ENCODE measurements at places on chromosomes 4 and X. TPM values are rescaled to one million over a fixed set of nuclear protein-coding genes. Genes with fewer than 3 reads are reported as not detected.

The SPIN2B gene
- 5.1 TPM for total RNA-seq

The C4orf50 gene
- total RNA-seq: 0.07 TPM

The CSAG1 gene
- total RNA-seq: not detected

DNA sequence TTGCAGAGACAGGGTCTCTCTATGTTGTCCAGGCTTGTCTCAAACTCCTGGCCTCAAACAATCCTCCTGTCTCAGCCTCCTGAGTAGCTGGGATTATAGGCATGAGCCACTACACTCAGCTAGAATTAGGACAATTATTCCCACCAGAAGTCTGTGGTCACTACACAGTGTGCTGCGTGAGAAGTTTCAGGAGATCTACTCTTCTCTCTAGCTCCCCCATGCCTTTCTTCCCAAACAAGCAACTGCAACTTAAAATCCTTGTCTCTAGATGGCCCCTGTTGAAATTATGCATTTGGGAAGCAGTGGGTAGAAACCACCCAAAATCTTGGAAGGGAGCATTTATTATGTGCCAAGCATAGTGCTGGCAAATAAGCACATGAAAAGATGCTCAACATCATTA lies 21.1 kb upstream of the MAP7D3 start:
- DNase-seq: no peak
- H3K4me3 ChIP-seq: no peak overlapping the region
- peaks cover 4% of the 10 kb centered on the region for H3K4me1 ChIP-seq
- H3K27ac ChIP-seq: no peak overlapping the region

- H3K27me3 ChIP-seq: peaks cover 12% of the 10 kb centered on the region
- peaks cover 3% of the 10 kb centered on the region for H3K36me3 ChIP-seq
- peak; percentile 11 for DNase-seq
- H3K4me1 ChIP-seq: no peaks in the 10 kb centered on the region
Measured at GRCh38 chr4:72966652-72967051, 102.9 kb downstream of the COX18 start.

DNA sequence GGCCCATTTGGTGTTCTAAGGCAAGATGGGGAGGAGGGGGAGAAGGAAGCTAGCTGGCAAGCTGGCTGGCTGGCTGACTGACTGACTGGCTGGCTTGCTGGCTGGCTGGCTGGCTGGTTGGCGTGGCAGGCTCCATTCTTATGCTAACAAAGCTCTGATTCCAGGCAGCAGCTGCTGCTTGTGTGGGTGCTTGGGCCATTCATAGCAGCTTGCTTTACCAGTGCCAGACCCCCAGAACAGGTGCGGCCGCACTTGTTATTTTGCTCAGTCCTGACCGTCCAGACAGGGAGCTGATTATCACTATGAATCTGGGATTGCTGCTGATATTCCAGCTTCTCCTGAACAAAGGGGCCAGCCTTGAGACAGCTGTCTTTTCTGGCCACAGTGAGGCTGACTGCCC lies 131.2 kb upstream of the PAK3 start:
- H3K4me3 ChIP-seq: no peak overlapping the region
- no peaks in the 10 kb centered on the region for H3K36me3 ChIP-seq
- no peak for DNase-seq
- no peak overlapping the region for H3K27ac ChIP-seq

DNA sequence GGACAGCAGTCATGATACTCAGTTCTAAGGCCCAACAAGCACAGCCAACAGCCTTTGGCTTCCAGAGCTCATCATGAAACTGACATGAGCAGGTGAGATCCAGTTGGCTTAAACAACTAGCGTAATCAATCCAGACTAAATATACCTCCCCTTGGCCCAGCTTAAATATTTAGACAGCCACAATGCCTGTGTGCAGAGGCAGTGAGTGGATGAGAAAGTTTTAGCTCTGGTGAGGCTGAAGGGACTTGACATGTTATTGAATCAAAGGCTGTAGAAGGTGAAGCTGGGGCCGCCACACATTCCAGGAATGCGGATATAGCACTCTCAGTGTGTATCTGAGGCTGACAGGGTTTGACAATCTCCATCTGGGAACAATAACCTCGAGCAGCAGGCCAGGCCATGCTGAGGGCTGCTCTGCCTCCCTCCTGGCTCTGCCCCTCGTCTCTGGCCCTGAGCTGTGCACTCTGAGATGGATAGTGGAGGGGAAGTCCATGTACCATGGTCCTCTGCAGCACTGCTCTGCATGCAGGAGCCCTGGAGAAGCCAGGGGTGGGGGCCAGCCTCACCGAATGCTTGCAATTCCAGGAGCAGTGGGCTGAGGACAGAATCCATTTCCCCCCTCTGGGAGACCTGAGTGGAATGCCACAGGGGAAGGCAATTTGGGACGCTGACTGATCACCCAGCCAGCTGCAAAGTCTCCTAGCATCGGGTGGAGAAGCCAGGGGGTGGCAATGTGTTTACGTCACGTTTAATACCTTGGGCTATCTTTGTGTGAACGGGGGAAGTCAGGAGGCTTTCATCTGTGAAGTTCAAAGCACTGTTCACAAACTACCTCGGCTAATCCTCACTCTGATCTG lies 37.3 kb upstream of the RASL11B start:
- no peak for DNase-seq
- H3K27ac ChIP-seq: peak overlapping the region; percentile 14
- no peaks in the 10 kb centered on the region for H3K27me3 ChIP-seq
- no peak overlapping the region for H3K4me3 ChIP-seq

DNA sequence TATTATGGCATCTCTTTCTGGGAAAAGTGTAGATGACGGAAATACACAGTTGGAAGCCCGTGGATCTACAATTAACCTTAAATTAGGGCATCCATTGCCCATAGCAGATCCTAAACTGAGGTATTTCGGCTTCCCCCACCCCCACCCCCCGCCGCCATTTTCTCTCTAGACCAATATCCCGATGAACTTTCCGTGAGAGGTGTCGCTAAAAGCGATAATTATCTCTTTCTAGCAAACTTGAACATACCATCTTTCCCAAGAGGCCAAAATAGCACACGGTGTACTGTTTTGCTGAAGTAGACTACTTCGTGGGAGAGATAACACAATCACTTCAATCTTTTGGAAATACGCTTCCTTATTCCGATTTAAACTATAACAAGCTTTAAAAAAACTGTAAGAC lies 554 bp downstream of the KLHL15 start:
- peak overlapping the region; percentile 93 for H3K27ac ChIP-seq
- no peak for DNase-seq
- peaks cover 7% of the 10 kb centered on the region for H3K36me3 ChIP-seq
- peak overlapping the region; percentile 84 for H3K4me3 ChIP-seq

- no peaks in the 10 kb centered on the region for H3K27me3 ChIP-seq
- H3K4me3 ChIP-seq: no peak overlapping the region
- no peaks in the 10 kb centered on the region for H3K36me3 ChIP-seq
- no peak overlapping the region for H3K27ac ChIP-seq
Measured at GRCh38 chr4:180598281-180598680, 1644.9 kb upstream of the TENM3 start.

- no peak for DNase-seq
- H3K4me3 ChIP-seq: peak within 1 kb of the TSS; percentile 71
- no peak within 1 kb of the TSS for H3K27ac ChIP-seq
Measured at GRCh38 chrX:120310861-120311726, at the start of gene TMEM255A. TSS of gene TMEM255A (minus strand) at chrX:120311461. CDS start at chrX:120311309, 152 bp downstream.

GRCh38 chr4:176874721-176875445 lies 82.2 kb upstream of the VEGFC start:
- H3K4me1 ChIP-seq: no peaks in the 10 kb centered on the region
- no peaks in the 10 kb centered on the region for H3K36me3 ChIP-seq
- H3K27ac ChIP-seq: no peak overlapping the region
- no peak overlapping the region for H3K4me3 ChIP-seq
- no peaks in the 10 kb centered on the region for H3K27me3 ChIP-seq

GRCh38 chr4:76363556-76364290 lies 57.2 kb downstream of the STBD1 start:
- H3K4me3 ChIP-seq: no peak overlapping the region
- no peak for DNase-seq
- peaks cover 7% of the 10 kb centered on the region for H3K36me3 ChIP-seq

- H3K27ac ChIP-seq: no peak overlapping the region
- H3K4me1 ChIP-seq: no peaks in the 10 kb centered on the region
- DNase-seq: no peak
- no peaks in the 10 kb centered on the region for H3K36me3 ChIP-seq
- peaks cover 3% of the 10 kb centered on the region for H3K27me3 ChIP-seq
Measured at GRCh38 chrX:108270739-108271396, 167.4 kb downstream of the COL4A6 start.

DNA sequence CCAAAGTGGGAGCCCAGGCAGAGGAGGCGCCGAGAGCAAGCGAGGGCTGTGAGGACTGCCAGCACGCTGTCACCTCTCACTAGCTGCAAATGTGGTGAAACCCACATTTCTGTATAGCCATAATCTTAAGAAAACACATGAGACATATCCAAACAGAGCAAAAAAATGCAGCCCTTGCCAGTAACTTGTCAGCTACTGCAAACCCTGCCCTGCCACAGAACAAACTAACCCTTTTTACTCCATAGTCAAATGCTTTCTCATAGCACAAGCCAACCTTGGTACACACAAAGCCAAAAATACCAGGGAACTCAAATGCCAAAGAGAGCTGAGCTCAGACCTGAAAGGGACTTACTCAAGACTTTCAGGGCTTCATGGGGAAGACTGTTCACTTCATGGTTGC lies 14.9 kb upstream of the NXF3 start:
- no peaks in the 10 kb centered on the region for H3K4me1 ChIP-seq
- H3K27ac ChIP-seq: no peak overlapping the region
- no peaks in the 10 kb centered on the region for H3K36me3 ChIP-seq
- no peak overlapping the region for H3K4me3 ChIP-seq

GRCh38 chr4:152229782-152230289 lies 306.1 kb downstream of the FBXW7 start:
- no peak overlapping the region for H3K4me3 ChIP-seq
- no peaks in the 10 kb centered on the region for H3K4me1 ChIP-seq
- no peaks in the 10 kb centered on the region for H3K36me3 ChIP-seq
- no peak for DNase-seq
- no peak overlapping the region for H3K27ac ChIP-seq

- no peaks in the 10 kb centered on the region for H3K36me3 ChIP-seq
- no peak for DNase-seq
- peaks cover 2% of the 10 kb centered on the region for H3K4me1 ChIP-seq
Measured at GRCh38 chr4:47690611-47691010, 147.3 kb downstream of the CORIN start.

DNA sequence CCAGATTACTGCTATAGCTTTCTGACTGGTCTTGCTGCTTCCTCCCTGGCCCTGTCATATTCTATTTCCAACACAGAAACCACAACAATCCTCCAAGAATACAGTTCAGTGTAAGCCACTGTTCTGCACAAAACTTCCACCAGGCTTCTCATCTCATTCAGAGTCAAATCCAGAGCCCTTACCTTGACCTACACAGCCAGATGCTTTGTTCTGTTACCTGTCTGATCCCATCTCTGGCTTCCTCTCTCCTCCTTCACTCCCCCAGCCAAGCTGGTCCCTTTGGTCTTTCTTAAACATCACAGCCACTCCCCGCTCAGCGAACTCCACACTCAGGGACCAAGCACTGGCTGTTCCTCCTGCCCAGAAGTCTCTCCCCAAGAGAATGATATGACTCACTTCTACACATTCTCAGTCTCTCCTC lies 84.8 kb upstream of the BMP2K start:
- no peaks in the 10 kb centered on the region for H3K36me3 ChIP-seq
- DNase-seq: no peak

DNA sequence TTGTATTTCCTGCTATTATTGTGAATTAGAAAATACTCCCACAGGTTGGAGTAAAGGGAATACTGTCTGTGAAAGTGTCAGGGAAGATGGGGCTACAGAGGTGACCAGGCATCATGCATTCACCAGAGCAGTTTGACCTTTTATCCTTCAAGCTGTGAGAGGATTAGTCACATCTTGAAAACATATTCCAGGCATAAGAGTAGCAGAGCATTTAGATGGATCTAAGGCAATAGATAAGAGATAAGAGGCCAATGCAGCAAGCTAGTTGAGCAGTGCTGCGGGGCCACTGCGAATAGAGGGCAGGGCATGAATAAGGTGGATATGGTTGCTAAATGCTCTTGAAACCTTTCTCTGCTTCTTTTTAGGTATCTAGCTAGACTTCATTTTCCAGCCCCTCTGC lies 470.7 kb upstream of the FTHL17 start:
- H3K27me3 ChIP-seq: no peaks in the 10 kb centered on the region
- H3K4me1 ChIP-seq: no peaks in the 10 kb centered on the region
- no peaks in the 10 kb centered on the region for H3K36me3 ChIP-seq
- H3K4me3 ChIP-seq: no peak overlapping the region
- no peak for DNase-seq
- no peak overlapping the region for H3K27ac ChIP-seq

DNA sequence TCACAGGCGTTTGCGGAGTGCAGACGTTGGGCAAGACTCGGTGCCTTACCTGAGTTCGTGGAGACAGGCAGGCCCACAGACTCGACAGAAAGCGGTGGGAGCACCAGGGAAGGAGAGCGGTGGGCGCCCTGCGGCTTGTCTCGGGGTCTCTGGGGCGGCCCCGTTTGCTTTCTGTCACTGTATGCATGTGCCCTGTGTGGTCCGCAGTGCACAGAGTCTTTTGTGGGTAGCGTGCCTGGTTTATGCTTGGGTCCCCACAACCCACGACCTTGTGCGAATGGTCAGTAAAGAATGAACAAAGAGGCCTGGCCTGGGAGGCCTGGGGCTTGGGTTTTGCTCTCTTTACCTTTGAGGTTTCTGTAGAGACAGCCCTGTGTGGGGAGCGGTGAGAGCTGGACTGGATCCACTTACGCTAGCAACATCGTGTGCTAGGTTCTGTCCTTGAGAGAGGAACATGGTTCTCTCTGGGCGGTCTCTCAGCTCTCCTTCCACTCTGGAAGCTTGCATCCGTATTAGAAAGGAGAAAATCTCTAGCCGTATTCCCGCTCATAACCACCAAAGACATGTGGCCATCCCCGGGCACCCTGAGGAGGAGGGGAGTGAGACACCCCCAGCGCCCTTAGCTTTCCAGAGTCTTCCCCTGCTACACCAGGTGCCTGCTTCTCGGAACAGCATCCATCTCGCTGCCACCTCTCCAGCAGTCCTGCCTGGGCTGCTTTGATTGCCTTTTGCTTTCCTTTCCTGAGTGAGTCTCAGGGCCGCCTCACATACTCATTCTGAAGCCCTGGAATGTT lies 1.2 kb downstream of the TADA2B start:
- H3K36me3 ChIP-seq: no peaks in the 10 kb centered on the region
- H3K27ac ChIP-seq: peak overlapping the region; percentile 67
- no peaks in the 10 kb centered on the region for H3K27me3 ChIP-seq
- peaks cover 52% of the 10 kb centered on the region for H3K4me1 ChIP-seq
- peak overlapping the region; percentile 89 for H3K4me3 ChIP-seq
